ENCODE measurements at places on chromosomes 12 and 14.

DNA sequence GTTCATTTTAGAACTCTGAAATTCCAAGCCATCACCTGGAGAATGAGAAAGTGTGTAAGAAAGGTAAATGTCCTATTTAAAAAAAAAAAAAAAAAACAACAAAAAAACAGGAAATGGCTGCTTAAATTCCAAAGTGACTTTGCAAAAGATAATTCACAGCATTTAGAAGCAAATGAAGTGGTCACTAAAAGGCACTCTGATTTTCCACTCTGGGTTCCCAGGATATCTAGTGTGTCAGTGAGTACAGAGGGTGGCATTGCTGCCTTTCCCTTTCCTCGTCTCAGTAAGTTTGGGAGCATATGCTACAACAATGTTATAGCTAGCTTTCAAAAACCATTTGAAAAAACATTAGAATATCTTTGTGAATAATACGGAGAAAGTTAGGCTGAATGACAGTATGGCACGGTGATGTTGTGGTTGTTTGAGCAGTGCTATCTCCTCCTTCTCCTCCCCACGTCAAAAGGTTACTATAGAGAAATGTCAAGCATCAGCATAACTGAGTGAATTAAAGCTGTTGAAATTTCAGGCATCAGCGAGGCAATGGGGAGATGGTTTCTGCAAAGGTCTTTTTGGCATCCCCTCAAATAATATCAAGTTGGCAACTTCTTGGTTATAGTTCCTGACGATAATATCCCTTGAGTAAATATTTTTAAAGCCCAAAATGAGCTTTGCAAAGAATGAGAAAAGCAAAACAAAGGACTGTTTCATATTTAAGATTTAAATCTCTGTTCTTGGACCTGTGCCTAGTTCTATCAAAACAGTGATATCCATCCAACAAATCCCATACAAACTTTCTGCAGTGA lies 164.5 kb upstream of the E2F7 start:
- DNase-seq, result no peak

- peak; percentile 87 for DNase-seq
Measured at GRCh38 chr12:103632554-103633216, 45.6 kb downstream of the STAB2 start.

DNA sequence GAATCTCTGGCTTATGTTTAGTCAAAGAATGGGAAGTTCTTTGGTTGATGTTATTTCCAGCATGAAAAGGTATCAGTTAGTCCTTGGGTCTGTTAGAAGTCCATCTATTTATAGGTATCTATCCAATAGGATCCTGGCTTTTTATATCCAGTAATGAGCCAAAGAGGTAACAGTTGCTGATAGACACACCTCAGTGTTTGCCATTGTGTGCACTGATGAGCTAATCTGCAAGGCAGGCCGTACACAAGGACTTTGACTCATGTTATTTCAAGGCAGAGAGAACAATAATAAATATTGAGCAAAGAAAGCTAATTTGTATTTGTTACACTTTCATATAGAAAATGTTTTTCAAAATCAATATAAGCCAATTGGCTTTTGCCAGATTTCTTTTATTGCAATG lies 56.4 kb downstream of the GLT1D1 start:
- no peak for DNase-seq

DNA sequence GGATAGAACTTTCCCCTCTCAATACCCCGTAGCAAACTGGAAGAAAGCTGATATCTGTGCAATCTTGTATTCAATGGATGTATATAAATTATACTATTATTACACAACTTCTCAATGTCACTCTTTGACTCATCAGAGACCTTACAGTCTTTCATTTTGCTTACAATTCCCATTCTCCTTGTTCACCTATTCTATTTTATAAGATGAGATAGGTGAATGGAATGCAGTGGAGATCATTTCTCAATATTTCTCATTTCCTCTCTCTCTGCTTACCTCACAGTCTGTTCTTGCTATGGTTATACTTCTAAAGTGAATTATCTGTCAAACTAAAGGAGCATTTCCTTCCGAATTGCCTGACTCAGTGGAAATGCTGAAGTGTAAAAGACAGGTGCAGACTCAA lies 14.9 kb downstream of the FOXA1 start:
- no peak for DNase-seq

DNA sequence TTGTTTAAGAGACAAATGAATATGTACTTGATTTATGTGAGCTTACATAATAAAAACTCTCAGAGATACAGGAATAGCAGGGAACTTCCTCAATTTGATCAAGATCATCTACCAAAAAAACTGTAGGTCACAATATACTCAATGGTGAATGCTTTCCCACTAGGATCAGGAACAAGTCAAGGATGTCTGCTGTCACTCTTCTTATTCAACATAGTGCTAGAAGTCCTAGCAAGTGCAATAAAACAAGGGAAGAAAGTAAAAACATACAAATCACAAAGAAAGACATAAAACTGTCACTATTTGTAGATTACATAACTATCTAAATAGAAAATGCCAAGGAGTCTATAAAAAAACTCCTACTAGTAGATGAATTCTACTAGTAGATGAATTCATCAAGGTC lies 41.9 kb upstream of the PAWR start:
- DNase-seq, result no peak
